ENCODE measurements at places on chromosomes 16 and 17.

DNA sequence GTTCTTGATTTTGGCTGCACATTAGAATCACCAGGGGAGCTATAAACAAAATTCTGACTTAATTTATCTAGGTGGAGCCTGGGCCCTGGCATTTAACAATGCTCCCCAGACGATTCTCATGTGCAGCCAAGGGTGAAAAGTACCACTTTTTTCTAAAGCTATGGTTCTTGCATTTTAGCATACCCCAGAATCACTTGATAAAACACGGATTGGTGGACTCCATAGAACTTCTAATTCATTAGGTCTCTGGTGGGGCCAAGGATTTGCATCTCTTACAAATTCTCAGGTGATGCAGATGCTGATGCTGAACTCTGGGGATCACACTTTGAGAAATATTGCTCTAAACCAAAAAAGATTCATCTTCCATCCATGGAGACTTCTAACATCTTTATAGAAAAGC lies 74.5 kb downstream of the RPGRIP1L start:
- DNase-seq, result no peak

DNA sequence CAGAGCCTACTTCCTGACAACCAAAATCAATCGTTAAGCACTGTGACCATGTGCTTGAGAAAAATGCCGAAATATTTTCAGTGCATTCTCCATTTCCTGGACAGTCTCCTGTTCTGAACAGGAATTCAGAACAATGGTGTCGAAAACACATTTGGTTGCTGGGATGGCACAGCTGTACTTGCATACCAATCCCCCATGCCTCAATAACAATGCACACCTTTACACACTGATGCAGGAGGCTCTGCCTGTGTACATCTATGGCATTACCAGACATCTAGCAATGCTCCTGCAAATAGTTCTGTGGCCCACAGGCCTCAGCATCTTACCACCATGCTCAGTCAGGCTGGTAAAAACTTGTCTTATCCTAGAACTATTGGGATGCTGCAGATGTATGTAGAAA lies 6.2 kb downstream of the CHTF8 start:
- no peak for DNase-seq

- no peak for DNase-seq
These were observed 41.4 kb downstream of the VPS53 start for GRCh38 chr17:673200-673681.

GRCh38 chr17:42049834-42050392 lies 488 bp downstream of the C17orf113 start:
- DNase-seq, result no peak

- DNase-seq, result no peak
These were observed 1.4 kb upstream of the AMZ2 start for GRCh38 chr17:68246271-68247028.

DNA sequence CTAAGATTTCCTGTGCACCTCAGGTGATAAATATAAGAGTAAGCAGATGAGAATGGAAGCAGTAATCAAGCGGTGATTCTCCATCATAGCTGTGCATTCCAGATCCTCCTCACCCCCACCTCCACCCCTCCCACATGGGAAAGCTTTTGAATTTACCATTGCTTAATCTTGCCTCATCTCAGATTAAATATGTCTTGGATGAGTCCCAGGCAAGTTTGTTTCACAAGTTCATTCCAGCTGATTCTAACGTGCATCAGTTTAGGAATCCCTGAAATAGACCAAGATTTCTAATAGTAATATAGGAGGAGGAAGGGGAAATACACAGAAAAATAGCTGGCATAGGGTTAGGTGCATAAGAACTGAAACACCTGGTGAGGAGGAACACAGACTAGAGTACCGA lies 396.2 kb upstream of the KIF2B start:
- DNase-seq, result no peak

DNA sequence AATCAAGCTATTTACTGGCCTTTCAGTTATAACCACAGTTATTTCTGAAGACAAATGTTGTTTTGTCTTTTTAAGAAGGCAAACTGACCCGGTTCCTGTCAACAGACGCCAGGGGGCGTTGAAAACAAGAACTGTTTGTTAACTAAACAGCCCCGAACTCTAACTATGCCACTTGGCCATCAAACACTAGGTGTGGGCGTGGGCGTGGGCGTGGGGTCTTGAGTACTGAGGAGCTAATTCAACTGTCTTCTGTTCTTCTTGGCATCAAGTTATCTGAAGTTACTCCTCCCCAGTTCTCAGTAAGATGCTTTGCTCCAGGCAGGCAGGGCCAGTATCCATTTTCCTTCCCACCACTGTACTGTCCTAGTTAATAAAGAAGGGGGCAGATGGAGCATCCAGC lies 63.3 kb upstream of the MTMR4 start:
- peak; percentile 56 for DNase-seq

GRCh38 chr17:13973960-13974651 lies 95.2 kb upstream of the COX10 start:
- DNase-seq, result no peak

GRCh38 chr16:63612462-63613227 lies 1509.2 kb downstream of the CDH11 start:
- no peak for DNase-seq

DNA sequence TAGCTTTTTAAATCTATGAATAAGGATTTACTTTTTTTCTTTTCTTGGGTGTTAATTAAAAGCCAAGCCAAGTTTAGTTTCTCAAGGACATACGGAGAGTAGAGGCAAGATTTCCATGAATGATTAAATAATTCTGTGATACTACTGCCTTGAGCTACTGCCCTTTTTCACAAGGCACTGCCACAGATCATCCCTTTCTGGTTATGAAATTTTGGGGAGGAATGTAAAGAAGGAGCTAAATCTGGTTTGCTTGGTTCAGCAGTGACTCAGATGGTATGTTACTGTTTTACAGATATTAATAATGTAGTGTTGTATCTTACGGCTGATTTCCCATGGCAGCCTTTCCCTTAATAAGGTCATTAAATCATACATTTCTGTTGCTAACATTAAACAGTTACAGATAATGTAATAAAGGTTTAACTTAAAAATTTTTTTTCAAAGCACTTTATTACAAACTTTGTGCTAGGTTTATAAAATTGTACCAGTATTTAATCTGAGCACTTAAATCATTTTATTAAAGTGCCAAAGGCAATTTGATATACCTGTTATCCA lies 2.6 kb downstream of the WSB1 start:
- peak; percentile 85 for DNase-seq

GRCh38 chr17:48294020-48294805 lies 135.8 kb downstream of the SKAP1 start:
- no peak for DNase-seq

DNA sequence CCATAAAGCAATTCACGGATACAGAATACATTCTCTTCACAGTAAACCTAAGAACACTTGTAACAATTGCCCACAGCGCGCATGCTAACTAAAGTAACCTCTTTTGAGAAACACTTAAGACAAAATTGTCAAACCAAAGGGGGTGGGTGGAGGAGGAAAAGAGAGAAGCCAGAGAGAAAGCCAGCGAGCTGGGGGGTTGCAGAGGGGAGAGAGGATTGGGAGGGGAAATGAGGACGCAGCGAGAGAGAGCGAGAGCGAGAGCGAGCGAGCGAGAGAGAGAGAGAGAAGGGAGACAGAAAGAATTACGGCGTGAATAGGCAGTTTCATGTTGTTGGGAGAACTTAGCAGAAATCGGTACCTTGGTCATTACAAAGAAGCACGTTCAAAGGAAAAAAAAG lies 1.6 kb upstream of the HOXB7 start:
- no peak for DNase-seq

DNA sequence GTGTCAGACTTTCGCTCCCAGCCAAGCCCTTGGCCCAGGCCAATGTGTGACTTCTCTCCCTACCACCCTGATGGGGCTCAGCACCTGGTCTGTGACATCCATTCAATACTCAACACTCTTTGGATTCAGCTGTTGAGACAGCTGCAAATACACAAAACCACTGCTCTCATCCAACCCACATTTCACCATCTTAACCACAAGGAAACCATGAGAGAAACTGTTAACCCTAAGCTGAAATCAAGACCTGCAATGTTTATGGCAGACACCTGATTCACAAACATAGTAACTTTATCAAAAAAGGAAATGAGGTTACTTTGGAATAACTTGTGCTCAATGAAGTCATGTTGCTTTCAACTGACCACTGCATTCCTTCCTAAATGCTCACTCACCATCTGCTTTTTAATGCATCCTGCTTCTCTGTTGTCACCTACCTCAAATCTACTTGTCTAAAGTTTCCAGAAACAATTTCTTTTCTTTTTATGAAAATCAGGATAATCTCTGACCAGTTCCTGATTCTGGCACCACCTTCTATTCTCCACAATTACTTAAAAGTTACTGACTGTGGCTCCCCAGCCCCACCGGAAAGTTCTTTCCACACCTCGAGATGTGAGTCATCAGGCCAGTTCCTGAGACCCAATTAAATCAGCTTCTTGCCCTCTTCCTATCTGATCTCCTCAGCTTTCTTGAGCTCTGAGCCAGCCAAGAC lies 88.2 kb downstream of the NOG start:
- DNase-seq, result peak; percentile 85

- no peak for DNase-seq
These were observed 35.0 kb downstream of the MAPT start for GRCh38 chr17:45929344-45929743.

- no peak for DNase-seq
These were observed 101.3 kb upstream of the CHMP6 start for GRCh38 chr17:80890196-80890920.

- DNase-seq, result no peak
These were observed 17.0 kb downstream of the CLUH start for GRCh38 chr17:2694381-2695242.

All from AG10803 (cell line).